ENCODE measurements at places on chromosomes 13 and 19.

DNA sequence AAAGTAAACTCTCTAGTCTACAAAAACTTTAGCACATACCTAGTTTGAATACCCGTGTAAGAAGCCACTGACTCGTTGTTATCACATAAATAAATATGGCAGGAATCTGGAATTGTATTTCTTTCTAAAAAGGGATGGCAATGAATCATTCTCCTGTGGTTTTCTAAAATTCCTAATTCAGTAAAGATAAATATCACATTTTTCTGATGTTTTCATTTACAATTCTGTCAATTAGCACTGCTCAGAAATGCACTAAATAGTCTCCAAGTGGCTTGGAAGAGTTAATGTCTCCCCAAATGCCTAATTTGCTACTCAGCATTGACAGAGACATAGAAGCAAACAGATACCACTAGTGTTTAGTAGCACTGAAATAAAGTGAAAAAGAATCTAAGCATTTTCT lies 547.7 kb upstream of the SLITRK1 start:
- DNase-seq: no peak

DNA sequence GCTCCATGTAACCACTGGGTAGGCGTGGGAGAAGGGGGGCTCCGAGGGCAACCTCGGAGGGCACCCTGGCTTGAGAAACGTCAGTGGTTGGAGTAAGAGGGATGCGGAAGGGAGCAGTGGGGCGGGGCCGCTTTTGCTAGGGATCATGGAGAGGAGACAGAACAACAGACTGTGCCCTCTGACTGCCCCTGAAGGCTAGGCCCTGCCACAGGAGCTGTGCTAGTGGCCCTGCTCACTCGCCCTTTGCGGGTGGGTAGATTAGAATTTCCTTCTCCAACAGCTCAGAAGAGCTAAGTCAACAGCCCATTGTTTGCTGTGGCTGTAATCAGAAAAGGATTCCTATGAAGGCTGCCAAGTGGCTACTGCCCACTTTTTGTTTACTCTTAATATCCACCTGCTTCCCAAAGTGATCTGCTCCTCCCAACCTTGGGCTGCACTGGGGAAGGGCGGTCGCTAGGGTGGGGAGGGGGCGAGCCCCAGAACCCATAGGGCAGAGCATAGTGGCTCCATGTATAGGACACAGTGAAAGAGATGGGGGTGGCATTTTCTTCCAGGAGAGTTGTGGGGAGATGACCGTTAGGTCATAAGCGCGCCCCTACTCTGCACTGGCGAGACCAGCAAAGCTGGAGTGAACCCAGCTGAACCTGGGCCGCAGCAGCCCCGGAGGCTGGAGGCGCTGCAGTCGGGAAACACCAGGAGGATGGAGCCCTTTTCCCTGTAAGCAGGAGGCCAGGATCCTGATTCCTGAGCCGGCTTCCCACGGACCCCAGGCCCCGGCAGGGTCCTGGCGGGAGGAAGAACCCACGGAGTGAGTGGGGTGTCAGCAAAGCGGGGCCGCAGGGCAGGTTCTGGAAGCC lies 1.9 kb upstream of the C1QTNF9 start:
- DNase-seq: no peak

DNA sequence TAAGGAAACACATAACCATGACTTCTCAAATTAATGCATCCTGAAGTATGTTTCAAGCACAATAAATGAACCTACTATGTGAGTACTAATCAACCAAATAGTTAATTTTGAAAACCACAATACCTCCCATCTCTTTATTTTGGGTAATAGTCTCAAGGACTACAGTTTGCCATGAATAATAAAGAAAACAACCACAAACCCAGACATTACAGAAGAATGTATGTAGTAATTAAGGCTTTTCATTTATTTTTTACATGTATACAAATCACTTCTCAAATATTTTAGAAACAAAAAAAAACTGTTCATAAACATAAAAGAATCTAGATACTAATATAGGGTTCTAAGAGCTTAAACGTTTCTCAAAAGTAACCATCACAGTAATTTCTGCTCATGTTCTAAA lies 6.8 kb downstream of the KATNAL1 start:
- DNase-seq: no peak

GRCh38 chr13:77907666-77908341 lies 10.8 kb downstream of the EDNRB start:
- no peak for DNase-seq

- DNase-seq: no peak
These were observed 2.0 kb upstream of the FFAR2 start for GRCh38 chr19:35445826-35446593.

GRCh38 chr13:95113601-95114000 lies 187.7 kb downstream of the ABCC4 start:
- DNase-seq: no peak

GRCh38 chr19:17311455-17312188 lies 2.3 kb downstream of the DDA1 start:
- no peak for DNase-seq
